Transverse colon (tissue), 4 donors: ENCODE measurements at places on chromosomes 3 and 15. TPM values are rescaled to one million over a fixed set of nuclear protein-coding genes. Genes with fewer than 3 reads are reported as not detected.

GRCh38 chr15:36643551-36643950 is 64.1 kb downstream of the CDIN1 start:
- H3K36me3 ChIP-seq = no peaks in the 10 kb centered on the region
- no peak overlapping the region for H3K27ac ChIP-seq
- H3K4me1 ChIP-seq = no peaks in the 10 kb centered on the region
- no peak overlapping the region for H3K4me3 ChIP-seq

DNA sequence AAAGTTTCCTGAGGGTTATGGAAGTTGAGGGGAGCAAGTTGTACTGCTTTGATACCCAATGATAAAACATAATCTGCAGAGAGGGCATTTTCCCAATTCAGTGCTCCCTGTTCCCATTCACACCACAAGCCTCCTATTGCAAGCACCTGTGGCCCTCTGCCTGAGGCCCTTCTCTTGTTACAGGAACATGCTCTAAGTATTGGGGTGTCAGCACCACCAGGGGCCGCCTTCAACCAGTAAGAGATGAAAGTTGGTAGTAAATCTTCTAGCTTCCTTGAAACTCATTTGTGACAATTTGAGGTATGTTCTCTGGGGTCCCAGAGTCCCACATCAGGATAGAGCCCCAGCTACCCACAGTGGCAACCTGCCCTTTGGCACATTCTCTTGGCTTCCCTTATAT is 265.4 kb upstream of the ARHGEF26 start:
- DNase-seq = no peak
- no peaks in the 10 kb centered on the region for H3K36me3 ChIP-seq
- H3K4me1 ChIP-seq = no peaks in the 10 kb centered on the region
- no peak overlapping the region for H3K27ac ChIP-seq
- H3K27me3 ChIP-seq = no peaks in the 10 kb centered on the region
- H3K4me3 ChIP-seq = no peak overlapping the region

GRCh38 chr3:117919621-117920020 is 1115.0 kb downstream of the IGSF11 start:
- DNase-seq = no peak
- H3K4me3 ChIP-seq = no peak overlapping the region
- no peaks in the 10 kb centered on the region for H3K36me3 ChIP-seq
- H3K27me3 ChIP-seq = no peaks in the 10 kb centered on the region
- no peak overlapping the region for H3K27ac ChIP-seq
- no peaks in the 10 kb centered on the region for H3K4me1 ChIP-seq

- no peak overlapping the region for H3K4me3 ChIP-seq
- no peaks in the 10 kb centered on the region for H3K27me3 ChIP-seq
- peak; percentile 59 for DNase-seq
- no peaks in the 10 kb centered on the region for H3K36me3 ChIP-seq
- peaks cover 4% of the 10 kb centered on the region for H3K4me1 ChIP-seq
Measured at GRCh38 chr3:177574222-177574856, 377.1 kb upstream of the TBL1XR1 start.

Gene CPB1
- not detected for total RNA-seq

Gene RNF13
- total RNA-seq = 20.3 TPM

Gene PDE12
- total RNA-seq = 4.2 TPM
